ENCODE measurements at places on chromosomes 11 and 22. TPM values are rescaled to one million over a fixed set of nuclear protein-coding genes. Genes with fewer than 3 reads are reported as not detected.

ARHGAP42 gene
- total RNA-seq = 2.0 TPM

MED15 gene
- total RNA-seq = 28.2 TPM

LARGE2 gene
- total RNA-seq = under 0.01 TPM

SYT13 gene
- total RNA-seq = not detected

DYNC2H1 gene
- total RNA-seq = 10.0 TPM

FOLH1 gene
- 0.85 TPM for total RNA-seq

TTLL1 gene
- 10.9 TPM for total RNA-seq

C22orf42 gene
- not detected for total RNA-seq

C1QTNF5 gene
- 65.6 TPM for total RNA-seq

DLG2 gene
- 0.54 TPM for total RNA-seq

OSM gene
- total RNA-seq = not detected

CD82 gene
- total RNA-seq = 27.2 TPM

MUC2 gene
- total RNA-seq = under 0.01 TPM

APLNR gene
- total RNA-seq = under 0.01 TPM

RFPL3 gene
- total RNA-seq = not detected

PDGFD gene
- 6.0 TPM for total RNA-seq

ANGPTL5 gene
- total RNA-seq = not detected

PATE4 gene
- not detected for total RNA-seq

TRIM66 gene
- 5.0 TPM for total RNA-seq

MUC5AC gene
- not detected for total RNA-seq

CD248 gene
- total RNA-seq = 1.1 TPM
